NCI-H2107 (cell line): ENCODE measurements at places on chromosomes 3 and 15.

GRCh38 chr3:462851-463250 is 266.3 kb downstream of the CHL1 start:
- no peak for DNase-seq

DNA sequence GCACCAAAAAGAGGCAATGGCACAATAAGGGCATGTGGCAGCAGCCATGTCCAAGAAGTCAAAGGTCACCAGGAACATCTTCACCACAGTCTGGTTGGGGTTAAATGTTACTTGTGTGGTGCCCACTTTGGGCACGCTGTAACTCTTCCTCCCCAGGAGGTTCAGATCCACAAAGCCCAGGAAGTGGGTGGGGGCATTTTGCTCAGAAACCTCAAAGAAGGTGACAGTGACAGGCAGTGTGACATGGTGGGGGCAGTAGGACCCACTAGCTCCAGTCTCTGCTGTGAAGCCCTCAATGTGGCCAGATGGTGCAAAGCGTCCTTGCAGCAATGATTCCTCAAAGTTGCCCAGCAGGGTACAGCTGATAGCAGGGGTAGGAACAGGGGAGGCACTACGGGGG is 5.8 kb downstream of the ZNF80 start:
- DNase-seq, result no peak

DNA sequence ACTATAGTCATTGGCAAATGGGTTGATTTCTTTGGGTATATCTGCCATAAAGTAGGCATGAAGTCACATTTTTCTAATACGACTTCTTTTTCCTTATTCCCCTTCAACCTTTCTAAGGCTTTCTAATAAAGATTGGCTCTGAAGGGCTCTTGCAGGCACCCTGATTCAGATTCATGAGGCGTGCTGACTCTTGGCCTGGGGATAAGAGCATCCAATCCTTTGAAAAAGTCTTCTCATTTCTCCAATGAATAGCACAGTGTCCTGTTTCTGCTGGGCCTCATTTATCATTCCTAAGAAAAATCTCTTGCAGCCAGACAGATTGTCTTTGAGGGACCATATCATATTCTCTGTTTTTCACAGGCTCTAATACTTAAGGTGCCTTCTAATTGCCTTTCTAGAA is 32.3 kb upstream of the BNIP2 start:
- DNase-seq, result no peak

- DNase-seq, result peak; percentile 18
Measured at GRCh38 chr3:130699765-130700164, 46.9 kb downstream of the PIK3R4 start.

GRCh38 chr3:108525256-108525655 is 14.9 kb upstream of the MYH15 start:
- DNase-seq, result no peak

- no peak for DNase-seq
Measured at GRCh38 chr15:24848050-24848449, 106.7 kb upstream of the SNRPN start.

- DNase-seq, result no peak
Measured at GRCh38 chr3:138937690-138938055, 9.3 kb downstream of the FOXL2 start.

GRCh38 chr3:52076896-52077780 is 20.8 kb upstream of the DUSP7 start:
- DNase-seq, result no peak

- DNase-seq, result no peak
Measured at GRCh38 chr3:169239756-169240155, 423.8 kb downstream of the MECOM start.

GRCh38 chr3:186639778-186640472 is at the start of gene FETUB:
TSS of gene FETUB (plus strand) at chr3:186640399. CDS start at chr3:186640461, 62 bp downstream.
- no peak for DNase-seq

GRCh38 chr15:89482139-89482538 is 14.2 kb downstream of the RHCG start:
- DNase-seq, result no peak

GRCh38 chr3:33060609-33061337 is 36.2 kb downstream of the GLB1 start:
- DNase-seq, result no peak

- DNase-seq, result no peak
Measured at GRCh38 chr3:94046533-94046932, 16.2 kb downstream of the DHFR2 start.

DNA sequence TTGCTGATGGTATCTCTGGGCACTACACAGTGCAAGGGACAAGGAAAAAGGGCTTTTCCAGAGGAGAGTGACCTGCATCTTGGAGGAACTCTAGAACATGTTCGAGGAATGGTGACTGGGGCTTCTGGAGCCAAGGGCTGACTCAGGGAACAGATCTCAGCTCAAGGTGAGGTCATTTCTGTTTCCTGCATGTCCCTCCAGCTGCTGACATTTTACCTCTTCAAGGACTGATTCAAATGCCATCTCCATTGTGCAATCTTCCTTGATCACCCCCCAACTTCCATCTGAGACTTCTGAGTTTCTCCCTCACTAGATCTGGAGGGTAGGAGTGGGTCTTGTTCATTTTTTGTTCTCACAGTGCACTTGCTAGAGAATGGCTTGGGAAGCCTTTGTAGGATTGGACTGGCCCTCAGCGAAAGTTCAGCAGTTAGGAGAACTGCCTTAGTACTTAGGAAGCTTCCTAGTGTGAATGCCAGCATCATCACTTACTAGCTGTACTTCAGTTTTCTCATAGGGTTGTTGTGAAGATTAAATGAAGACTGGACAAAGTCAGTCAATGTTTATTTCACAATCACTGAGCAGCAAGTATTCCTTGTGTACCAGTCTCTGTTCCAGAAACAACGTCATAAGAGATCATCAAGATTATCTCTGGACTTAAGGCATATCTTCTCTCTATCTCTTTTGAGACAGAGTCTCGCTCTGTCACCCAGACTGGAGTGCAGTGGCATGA is 2.6 kb upstream of the IDH3A start:
- DNase-seq, result no peak

GRCh38 chr15:55921744-55922143 is 71.7 kb downstream of the NEDD4 start:
- no peak for DNase-seq

- peak; percentile 15 for DNase-seq
Measured at GRCh38 chr15:81410318-81410753, 36.3 kb upstream of the TMC3 start.

DNA sequence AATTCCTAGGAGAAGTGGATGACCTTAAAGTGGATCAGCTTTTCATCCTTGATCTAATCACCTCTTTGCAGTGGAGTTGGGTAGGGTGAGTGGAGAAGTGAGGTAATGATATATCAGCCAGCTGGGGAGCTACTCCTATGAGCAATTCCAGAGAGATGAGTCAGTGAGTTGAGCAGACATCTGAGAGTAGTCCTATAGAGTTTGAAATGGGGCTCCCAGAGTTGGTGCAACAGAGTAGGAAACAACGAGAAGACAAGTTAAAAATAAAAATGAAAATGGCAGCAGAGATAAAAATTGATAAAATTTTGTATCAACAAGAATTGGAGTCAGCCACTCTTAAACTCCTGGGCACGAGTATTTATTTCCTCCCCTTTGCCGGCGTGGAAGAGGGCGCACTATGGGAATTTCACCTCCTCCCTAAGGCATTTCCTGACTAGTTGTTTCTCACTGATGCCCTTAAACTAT is 150.8 kb upstream of the DPH6 start:
- no peak for DNase-seq

- DNase-seq, result peak; percentile 69
Measured at GRCh38 chr3:192917028-192917403, 640 bp downstream of the MB21D2 start.

DNA sequence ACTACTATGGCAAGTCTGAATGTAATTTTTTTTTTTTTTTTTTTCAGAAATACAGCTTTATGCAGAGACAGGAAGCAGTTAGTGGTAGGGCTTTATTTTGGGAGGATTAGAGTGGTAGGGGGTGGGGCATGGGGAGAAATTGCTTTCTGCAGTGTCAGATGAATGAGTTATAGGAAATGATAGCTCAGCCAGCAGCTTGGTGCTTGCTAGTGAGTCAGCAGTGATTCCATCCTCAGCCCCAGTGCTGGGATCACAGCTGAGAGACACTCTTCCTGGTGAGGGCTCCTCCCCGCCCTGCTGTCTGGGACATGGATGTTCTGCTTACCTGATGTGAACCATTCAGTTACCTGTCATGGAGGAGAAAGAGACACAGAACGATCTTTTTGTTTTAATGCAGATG is 39.6 kb downstream of the SEMA6D start:
- DNase-seq, result no peak

DNA sequence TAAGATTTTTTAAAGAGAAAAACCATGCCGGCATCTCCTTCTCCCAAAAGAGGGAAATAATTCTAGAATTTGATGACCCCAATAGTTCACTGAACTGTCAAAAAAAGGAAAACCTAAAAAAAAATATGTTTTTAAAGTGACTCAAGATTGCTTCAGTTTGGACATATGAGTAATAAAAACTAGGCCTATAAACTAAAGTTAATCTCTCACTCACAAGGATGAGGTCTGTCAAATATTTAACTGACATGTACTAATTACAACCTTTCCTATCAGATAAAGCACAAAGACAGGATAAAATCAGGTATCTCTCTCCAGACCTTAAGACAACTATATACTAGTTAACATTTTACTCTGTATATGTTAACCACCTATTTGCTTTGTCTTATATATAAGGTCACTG is 231.9 kb downstream of the NSUN3 start:
- DNase-seq, result no peak

DNA sequence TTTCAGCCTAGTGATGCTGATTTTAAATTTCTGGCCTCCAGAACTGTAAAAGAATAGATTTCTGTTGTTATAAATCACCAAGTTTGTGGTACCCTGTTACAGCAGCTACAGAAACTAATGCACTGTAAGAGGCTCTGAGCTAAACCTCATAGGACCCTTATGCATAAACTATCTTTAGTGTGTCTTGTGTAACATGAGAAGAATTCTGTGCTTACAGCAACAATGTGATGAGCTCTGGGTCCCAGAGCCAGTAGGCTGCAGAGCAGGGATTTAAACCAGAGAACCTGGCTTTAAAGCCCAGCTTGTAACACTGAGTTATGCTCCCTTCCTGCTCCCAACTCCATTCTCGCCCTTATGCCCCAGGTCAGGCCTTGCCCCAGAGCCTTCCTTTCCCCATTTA is 113.1 kb downstream of the THSD4 start:
- DNase-seq, result no peak

GRCh38 chr3:58388550-58389091 is 45.0 kb downstream of the PDHB start:
- no peak for DNase-seq

GRCh38 chr3:16316396-16316795 is 51.4 kb downstream of the OXNAD1 start:
- no peak for DNase-seq

GRCh38 chr3:195709676-195710085 is 11.1 kb upstream of the MUC20 start:
- DNase-seq, result no peak

DNA sequence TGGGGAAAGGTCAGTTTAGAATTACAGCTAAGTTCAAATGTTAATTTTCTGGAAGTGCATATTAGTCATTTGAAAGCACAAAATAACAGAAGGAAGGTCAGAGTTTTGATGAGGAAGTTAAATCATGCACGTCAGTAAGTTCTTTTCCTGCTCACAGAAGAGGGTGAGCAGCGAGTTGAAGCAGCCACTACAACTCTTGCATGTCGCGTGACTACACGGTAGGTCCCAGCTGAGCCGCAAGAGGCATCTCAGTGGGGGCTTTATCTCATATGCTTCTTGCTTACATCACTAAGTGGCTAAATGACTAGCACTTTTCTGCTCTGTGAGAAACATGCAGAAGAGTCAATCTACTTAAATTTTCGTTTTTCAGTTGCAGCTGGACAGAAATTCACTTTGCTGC is 21.3 kb upstream of the SEC62 start:
- DNase-seq, result no peak

DNA sequence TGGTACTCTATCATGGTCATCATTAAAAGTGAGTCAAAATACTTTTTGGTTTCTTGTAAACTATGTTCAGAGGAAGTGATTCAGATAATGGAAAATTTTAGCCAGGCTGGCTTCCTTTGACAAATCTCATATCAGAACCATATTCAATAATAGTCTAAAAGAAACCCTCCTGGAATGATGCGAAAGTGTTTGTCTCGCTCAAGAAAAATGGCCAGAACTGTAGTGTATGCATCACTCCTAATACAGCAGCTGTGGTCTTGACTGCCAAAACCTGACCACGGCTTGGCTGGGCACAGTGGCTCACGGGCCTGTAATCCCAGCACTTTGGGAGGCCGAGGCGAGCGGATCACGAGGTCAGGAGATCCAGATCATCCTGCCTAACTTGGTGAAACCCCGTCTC is 35.6 kb upstream of the KCNMB2 start:
- no peak for DNase-seq

GRCh38 chr3:146634346-146634745 is 29.2 kb upstream of the PLSCR5 start:
- DNase-seq, result no peak

DNA sequence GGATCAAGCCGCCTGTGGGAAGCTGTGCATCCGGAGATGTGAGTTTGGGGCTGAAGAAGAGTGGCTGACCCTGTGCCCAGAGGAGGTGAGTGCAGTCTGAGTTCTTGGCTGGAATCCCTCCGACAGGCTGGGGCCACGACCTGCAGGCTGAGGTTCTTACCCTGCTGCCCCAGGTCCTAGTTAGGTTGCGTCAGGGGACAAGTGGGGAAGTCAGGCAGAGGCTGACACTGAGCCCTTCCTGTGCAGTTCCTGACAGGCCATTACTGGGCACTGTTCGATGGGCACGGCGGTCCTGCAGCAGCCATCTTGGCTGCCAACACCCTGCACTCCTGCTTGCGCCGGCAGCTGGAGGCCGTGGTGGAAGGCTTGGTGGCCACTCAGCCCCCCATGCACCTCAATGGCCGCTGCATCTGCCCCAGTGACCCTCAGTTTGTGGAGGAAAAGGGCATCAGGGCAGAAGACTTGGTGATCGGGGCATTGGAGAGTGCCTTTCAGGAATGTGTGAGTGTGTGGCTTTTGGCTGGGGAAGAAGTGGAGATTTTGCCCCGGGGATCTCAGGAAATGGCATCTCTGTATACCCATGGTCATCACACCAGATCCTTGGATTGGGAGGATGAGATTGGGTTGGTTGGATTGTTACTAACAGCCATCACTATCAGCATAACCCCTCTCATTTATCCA is 1.3 kb downstream of the PPM1M start:
- no peak for DNase-seq

GRCh38 chr3:65729973-65730372 is 308.7 kb downstream of the MAGI1 start:
- DNase-seq, result no peak

GRCh38 chr3:147493666-147494065 is 84.5 kb downstream of the ZIC1 start:
- no peak for DNase-seq

- DNase-seq, result no peak
Measured at GRCh38 chr15:76553564-76553963, 217.0 kb downstream of the ISL2 start.

GRCh38 chr3:30354972-30355371 is 251.4 kb upstream of the TGFBR2 start:
- peak; percentile 3 for DNase-seq

GRCh38 chr15:69093127-69093526 is 67.3 kb upstream of the GLCE start:
- no peak for DNase-seq

DNA sequence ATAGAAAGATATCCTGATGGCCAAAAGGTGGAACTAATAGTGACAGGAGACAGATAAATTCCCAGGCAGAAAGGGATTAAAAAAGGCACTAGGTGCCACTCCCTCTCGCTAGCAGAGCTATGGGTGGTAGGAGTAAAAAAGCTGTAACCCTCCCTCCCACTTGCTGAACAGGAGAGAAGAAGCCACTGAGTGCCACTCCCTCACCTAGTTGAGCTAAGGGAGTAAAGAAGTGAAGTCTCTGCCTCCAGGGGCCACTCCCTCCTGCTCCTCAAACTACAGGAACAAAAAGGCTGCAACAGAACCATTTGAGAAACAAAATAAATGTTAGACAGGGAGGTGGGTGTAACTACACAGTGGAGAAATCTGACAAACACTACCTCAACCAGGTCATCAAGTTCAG is 276.2 kb upstream of the EPHA6 start:
- DNase-seq, result no peak
